ENCODE measurements at places on chromosomes 7 and 10.
A peak's percentile ranks its signal among the peaks of the same experiment; 100 is the strongest.

DNA sequence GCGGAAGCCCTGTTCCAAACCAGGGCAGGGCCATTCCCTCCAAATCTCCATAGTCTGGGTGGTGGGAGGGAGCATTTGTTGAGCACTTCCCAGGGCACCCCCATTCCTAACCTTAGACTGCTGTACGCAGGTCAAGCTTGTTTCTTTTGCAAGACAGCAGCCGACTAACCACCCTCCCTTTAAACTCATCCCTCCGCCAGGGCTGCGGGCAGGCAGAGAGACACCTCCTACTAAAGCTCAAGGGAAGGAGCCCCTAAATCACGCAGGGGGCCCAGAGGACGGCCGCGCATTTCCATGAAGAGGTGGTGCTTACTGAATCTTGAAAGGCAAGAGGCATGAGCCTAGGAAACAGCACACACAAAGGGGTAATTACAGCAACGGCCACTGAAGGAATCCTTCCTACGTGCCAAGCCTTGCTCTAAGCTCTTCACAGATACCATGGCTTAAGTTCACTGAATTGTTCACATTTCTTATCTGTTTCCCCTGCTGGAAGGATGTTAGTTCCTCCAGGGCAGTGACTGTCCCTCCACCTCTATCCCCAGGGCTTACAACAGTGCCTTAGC, 90.0 kb downstream of the PROSER2 start:
- no peak for DNase-seq

- no peak for DNase-seq
Measured at GRCh38 chr10:60798031-60798430, 19.8 kb downstream of the CDK1 start.

DNA sequence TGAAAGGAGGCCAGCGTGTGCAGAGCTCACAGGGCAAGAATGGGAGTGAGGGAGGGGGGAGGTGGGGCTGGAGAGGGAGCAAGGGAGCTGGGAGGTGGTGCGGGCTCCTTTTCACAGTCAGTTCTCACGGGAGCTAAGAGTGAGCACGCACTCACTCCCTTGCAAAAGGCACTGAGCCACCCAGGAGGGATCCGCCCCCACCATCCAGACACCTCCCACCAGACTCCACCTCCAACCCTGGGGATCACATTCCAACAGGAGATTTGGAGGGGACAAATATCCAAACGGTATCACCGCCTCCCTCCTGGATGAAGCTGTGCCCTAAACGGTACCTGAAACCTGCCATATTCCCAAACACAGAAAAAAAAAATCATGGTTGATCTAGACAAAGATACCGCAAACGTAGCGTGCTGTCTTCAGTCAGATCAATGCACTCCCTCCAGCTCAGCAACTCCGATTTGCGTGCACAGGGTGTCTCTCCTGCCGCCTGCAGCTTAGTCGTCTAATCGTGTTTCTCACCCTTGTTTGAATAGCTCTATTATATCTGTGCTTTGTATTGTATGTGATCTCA, 20.3 kb upstream of the PRKAG2 start:
- DNase-seq = no peak

- no peak for DNase-seq
Measured at GRCh38 chr10:102985811-102986210, 67.7 kb downstream of the CNNM2 start.

GRCh38 chr10:13347043-13347499, 1.0 kb downstream of the SEPHS1 start:
- no peak for DNase-seq

GRCh38 chr10:62681211-62681940, 123.1 kb upstream of the ADO start:
- peak; percentile 90 for DNase-seq

GRCh38 chr7:138459413-138460175, 465 bp upstream of the TRIM24 start:
- no peak for DNase-seq

DNA sequence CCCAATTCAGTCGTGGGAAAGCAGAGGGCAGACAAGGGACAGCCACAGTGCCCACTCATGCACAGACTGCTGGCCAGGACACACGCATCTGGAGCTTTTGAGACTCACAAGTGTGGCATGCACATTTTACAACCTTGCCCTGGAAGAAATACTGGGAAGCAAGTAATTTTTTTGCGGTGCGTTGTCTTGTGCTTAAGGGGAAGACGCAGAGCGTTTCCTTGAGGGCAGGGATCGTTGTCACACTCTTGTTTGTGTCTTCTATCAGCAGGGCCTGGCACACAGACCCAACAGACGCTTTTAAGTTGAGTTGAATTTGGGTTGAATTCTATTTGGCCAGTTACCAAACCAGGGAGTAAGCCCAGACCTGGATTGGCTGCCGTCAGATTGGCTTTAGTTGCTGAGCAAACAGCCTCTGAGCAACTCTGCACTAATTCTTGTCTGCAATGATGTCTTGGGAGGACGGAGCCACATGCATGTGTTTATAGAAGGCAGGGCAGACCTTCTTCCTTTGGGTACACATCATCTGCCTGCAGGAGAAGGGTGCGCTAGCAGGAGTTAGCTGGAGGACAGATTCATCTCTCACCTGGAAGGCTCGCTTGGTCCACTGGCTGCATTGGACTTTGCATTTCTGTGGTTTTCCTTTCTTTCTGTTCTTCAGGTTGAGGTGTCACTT, 38.4 kb downstream of the IL2RA start:
- no peak for DNase-seq

- DNase-seq = no peak
Measured at GRCh38 chr7:135979471-135980011, 2.4 kb upstream of the MTPN start.

DNA sequence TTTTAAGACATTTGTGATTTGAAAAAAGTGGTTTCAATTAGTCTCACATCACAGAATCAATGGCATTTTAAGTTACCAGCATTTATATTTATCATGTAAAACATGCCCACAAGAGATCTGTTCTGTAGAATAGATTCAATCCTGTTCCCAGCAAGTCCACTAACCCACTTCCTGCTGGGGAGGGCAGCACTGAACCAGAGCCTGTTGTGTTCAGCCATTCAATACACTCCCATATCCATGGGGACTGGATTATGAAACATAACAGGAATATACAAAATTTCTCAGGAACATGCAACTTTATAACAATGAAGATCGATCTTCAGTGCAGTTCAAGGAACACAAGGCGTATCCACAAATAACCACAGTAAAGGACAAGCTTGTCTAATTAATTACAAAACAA, 24.4 kb upstream of the ANK3 start:
- DNase-seq = no peak

DNA sequence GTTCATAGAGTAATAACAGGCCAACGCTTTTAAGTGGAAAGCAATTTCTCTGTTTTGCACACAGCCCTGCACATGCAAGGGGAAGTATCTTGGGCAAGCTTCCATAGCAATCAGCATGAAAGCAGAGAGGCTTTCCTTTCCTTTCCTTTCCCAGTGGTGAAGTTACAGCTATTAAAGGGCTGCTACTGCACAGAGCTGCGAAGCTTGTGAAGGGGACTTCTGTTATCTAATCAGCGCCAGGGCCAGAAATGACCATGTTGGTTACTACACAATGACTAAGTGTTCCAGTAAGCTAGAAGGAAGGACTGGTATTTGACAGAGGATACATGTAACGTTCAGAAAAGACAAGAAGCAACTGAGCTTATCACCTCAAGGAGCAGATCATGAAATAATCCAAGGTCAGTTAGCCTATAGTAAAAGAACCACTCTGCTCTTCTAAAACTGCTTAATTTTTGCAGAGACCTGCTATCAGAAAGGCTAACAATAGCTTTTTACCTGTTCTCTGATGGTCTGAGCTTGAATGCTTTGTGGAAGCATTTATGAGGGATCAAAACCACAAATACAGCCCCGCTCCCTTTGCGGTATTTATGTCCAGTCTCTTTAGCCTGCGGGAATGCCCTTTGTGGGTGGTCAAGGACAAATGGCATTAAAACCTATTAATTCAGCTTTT, 45.9 kb downstream of the SGMS1 start:
- no peak for DNase-seq

DNA sequence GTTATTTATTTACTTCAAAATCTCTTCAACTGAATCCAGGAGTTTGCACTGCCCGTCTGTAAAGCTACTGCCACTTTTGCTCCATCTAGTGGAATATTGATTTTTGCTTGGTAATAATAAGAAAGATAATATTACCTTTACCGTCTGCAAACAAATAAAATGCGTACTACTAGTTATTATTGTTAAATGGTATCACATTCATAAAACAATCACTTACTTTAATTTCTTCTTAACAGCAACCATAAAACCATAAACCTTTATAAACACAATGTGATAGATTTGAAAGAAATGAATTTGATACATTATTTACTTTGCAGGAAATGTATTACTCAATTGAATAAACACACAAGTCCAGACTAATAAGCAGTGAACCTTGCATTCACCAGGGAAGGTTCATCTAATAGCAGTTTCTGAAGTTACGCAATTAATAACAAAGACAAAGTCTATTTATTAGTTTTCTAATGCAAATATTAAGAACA, 6.4 kb downstream of the AGMO start:
- DNase-seq = no peak

DNA sequence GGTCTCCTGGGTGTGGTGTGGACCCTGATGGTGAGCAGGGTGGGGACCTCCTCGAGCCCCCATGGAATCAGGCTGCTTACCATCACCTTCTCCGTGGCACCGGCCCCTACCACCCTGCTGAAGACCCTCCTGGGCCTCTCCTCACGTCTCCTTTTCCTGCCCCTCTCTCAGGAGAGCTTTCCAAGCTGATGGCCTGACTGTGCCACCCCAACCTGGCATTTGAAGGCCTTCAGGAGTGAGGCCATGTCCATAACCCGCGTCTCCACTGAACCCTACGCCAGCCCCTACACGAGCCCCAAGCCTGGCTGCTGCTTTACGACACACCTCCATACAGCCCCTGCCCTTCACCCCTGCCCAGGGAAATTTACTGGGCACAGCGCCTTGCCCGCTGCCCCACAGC, 55.4 kb downstream of the ZRANB1 start:
- DNase-seq = no peak

- no peak for DNase-seq
Measured at GRCh38 chr10:126302476-126302756, 85.9 kb downstream of the ADAM12 start.

- no peak for DNase-seq
Measured at GRCh38 chr10:32616438-32616837, 170.5 kb downstream of the CCDC7 start.

DNA sequence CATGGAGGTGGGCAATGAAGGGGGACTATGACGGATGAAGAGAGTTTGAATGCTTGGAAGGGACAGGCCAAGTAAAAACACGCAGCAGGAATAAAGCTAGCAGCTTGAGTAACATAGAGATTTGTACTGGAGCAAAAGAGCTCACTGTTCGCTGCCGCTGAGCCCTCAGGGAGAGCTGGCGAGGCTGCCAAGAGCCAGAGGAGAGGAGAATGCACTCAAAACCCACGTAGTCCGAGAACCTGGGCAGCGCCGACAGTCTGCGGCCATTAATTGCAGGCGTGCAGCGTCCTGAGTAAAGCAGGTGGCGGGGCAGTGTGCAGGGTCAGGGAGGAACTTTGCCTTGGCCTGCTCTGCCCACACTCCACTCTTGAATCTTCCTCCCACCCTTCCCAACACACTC, 68.2 kb downstream of the SLC37A3 start:
- DNase-seq = no peak

DNA sequence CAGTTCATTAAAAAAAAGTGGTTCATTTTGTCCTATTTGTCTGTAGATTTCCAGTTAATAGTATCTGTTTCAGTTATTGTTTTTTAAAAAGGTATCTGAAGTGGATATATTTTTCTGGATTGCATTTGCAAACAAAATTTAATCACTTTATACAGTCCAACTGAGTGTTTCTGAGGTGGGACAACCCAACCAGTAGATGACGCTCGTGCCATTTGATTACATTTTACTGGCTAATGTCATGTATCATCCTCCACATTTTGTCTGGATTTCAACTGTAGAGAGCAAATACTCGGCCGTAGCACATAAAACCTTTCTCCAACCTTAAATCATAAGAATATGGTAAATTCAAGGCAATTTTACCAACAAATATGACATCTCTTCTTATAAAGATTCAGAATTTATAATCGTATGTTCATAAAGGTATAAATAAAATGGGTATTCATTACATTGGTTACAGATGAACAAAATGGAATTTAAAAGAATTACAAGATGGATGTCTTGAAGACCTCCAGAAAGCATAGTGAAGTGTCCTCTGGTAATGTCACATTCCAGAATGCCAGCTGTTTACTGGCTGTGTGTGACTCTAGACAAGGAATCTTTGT, 789.0 kb downstream of the PHTF2 start:
- no peak for DNase-seq

DNA sequence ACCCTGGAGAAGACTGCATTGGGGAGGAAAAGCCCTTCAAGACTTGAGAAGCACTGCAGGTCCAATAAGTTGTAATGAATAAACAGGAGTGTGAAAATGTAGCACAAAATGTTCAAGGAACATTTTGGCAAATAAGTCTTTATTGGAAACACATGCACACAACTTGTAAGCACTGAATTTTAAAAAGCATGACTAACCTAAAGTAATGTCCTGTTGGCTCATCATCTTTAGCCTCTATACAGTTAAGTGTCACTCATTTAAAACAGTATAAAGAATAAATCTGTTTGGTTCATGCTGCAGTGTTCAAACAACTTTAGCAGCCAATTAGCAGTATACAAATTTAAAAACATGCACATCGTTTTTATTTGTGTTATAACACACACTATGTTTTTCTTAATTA, 108.6 kb downstream of the CDK6 start:
- no peak for DNase-seq

- no peak for DNase-seq
Measured at GRCh38 chr7:101581891-101582290, 47.2 kb downstream of the MYL10 start.

GRCh38 chr7:148540041-148540738, 50.4 kb upstream of the C7orf33 start:
- no peak for DNase-seq

GRCh38 chr10:767211-767610, 77.7 kb upstream of the DIP2C start:
- no peak for DNase-seq

GRCh38 chr10:114276066-114276465, 37.0 kb downstream of the VWA2 start:
- no peak for DNase-seq

GRCh38 chr7:83786858-83787257, 137.9 kb upstream of the SEMA3E start:
- DNase-seq = no peak

GRCh38 chr10:6843481-6843881, 263.4 kb upstream of the PRKCQ start:
- no peak for DNase-seq

DNA sequence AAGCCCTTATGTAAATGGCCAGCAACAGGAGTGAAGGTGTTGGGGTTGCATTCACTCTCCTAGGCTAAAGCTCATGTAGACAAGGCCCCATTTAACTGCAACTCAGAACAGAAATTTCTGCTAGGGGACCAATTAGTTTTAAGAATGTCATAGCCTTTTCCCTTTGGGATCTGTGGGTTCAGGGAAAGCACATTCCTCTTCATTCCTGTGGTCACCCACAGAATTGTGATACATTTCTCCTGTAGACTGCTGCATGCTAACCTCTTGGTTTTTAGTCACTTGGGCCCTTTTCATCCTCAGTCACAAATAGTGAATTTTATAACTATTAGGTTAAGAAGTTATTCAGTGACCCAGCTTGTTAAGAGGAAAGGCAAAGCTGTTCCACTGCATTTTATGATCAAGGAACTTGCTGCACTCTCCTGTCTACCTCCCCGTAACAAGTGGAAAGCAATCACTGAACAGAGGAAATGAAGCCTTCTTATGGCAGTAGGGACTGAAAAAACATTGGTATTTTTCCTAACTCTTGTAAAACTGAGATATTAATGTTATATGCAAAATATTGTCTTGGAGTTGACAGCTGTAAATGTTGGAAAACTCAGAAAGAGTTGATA, 124.9 kb downstream of the SND1 start:
- DNase-seq = no peak

- DNase-seq = no peak
Measured at GRCh38 chr7:45564886-45565455, 9.2 kb upstream of the ADCY1 start.

All from activated naive CD8-positive, alpha-beta T cell treated with anti-CD3 and anti-CD28 coated beads for 36 hours (primary cell).